ENCODE measurements at places on chromosomes 2 and 18.

DNA sequence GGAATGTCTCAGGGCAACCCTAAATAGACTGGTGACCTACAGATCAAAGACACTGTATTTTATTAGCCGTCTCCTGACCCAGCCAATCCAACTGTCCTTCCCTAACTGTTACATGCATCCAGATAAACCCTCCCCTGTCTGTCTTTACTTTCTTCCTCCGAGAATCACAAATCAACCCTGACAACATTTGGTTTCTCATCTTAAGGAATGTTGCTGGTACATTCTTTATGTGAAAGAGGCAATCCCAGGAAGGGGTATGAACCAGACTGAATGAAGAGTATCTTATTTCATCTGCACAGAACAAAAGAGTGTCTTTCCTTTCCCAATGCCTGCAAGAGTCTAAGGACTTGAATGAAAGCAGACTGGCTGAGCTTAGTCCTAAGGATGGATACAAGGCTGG lies 113.9 kb upstream of the LTBP1 start:
- DNase-seq: no peak

DNA sequence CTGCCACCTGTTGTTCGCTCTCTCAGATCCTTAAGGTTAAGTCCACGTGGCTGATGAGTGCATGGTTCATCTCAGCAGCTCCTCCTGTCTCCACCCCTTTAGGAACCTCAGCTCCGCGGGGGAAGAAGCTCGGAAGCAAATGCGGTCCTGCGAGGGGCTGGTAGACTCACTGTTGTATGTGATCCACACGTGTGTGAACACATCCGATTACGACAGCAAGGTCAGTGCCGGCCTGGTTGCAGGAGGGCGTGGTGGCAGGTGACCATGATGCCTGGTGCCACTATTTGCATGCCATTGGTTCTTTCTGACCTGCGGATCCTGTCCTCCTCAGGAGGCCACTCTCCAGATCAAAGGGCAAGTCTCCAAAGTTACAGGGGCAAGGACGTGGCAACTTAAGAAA lies 133.9 kb upstream of the DAPL1 start:
- DNase-seq: no peak

- no peak for DNase-seq
Measured at GRCh38 chr2:118431586-118431985, 343.3 kb downstream of the INSIG2 start.

DNA sequence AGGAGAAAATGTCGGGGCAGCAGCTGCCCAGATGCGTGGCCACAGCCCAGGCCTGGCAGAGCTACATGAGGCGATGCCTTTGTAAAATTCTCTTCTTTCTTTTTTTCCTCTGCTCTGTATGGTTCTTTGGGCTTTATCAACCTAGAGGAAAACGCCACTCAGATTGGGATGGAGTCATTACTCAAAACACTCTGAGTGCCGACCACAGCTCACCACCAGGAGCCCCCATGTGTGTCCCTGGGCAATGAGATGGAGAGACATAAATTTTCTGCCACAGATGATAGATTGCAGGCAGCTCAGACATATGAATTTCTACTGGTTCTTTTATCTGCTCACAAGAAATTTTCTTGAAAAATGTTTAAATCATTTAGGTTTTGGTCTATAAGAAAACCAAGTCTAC lies 56.0 kb downstream of the PARD6G start:
- DNase-seq: no peak

GRCh38 chr2:20346565-20347381 lies 3.9 kb downstream of the PUM2 start:
- no peak for DNase-seq

GRCh38 chr2:229133155-229133772 lies 137.8 kb downstream of the PID1 start:
- DNase-seq: no peak

DNA sequence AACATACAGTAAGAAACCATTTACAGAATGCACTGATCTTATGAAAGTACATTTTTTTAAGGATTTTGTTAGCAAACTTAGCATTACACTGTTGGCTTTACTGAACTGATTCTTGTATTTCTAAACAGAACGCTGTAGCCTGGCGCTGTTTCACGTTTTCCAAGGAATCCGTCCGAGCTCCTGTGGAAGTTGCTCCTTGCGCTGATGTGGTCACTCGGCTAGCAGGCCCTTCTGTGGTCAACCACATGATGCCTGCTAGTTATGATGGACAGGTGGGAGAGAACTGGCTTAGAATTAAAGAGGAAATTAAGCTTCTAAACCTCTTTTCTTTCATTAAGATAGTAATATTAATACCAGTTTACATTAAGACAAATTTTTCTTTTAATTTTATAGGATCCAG lies 76.8 kb downstream of the CEP192 start:
- no peak for DNase-seq

DNA sequence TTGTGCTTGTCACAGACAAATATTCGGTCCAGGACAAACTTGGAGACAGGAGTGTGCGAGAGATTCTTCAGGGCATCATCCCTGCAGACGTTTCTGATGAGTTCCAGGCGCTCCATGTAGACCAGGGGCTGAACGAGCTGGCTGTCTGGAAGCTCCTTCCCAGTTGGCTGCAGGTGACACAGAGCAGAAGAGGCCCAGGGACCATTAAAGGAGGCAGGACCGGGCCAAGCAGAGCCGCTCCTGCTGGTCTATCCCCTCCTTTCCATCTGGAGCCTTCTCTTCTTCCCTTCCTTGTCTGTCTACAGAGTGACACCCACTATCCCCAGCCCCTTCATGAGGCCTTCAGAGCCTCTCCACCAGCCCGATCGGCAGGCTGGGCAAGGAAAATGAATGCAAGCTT lies 19.5 kb downstream of the CHST10 start:
- DNase-seq: no peak
